ENCODE measurements at places on chromosomes 1 and 21.

- DNase-seq, result no peak
Measured at GRCh38 chr1:158830904-158831507, at the start of gene MNDA. MNDA (plus strand) TSS chr1:158831351; CDS start chr1:158842154, 10,803 bp downstream.

DNA sequence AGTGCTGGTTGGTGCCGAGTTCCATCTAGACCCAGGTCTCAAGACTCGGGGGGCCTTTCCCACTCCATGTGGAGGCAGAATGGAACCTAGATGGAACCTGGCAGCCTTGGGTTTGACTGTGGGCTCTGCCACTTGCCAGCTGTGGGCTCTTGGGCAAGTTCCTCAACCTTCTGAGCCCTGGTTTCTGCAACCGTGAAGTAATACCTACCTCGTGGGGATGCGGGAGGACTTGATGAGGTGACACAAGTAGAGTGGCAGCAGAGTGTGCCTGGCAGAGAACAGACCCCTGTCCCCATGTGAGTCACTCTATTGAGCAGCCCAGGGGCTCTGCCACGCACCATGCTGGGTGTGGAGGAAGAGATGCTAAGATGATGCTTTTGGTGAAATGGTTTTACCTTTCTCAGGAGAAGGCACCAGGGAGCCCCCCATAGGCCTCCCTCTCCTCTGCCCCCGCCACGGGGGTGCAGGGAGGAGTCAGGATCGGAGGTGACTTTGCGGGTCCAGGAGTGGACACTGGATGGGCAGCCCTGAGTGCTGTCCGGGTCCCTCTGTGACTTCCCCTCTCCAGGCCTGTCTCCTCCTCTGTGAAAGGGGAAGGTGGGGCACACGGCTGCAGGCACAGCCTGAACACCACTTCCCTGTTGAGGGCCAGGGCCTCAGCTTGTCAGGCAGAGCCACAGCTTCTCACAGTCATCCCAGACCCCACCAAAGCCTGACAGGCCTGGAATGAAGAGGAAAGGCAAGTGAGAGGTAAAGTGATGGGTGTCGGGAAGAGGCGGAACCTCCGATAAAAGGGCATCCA lies 36.7 kb upstream of the EDN2 start:
- no peak for DNase-seq

GRCh38 chr1:150829751-150830150 lies 21.7 kb upstream of the CTSK start:
- DNase-seq, result no peak

- DNase-seq, result peak; percentile 64
Measured at GRCh38 chr1:151443846-151444782, 15.2 kb downstream of the POGZ start.

DNA sequence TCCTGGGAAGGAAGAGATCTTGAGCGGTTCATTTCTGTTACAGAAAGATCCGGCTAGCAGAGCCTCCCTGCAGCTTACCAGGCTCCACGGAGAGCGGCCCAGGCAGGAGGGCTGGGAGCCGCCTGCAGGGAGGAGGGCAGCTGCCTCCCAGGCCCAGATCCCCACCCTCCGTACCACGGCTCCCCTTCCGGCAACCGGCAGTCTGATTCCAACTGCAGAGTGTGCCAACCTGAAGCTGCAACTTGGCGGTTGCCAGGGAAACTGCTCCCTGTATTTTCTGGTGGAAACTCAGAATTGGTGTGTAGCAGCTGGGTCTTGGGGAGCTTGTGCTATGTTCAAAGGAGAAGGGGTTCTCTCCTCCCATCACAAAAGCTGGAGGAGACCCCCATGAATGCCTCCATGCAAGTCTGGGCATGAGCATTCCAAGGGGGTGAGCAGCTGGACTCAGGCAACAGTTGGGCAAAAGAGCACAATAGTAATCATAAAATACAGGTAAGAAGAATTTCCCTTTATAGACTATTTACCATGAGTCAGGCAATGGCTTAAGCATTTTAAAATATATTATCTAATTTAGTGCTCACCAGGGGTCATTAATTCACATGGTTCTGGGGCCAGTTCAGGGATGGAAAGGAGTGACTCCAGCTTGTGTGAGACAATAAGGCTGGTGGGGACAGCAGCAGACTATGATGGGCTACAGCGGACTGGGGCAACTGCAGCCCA lies 46.1 kb upstream of the KAZN start:
- DNase-seq, result no peak
